ENCODE measurements at places on chromosomes 3 and 15.
A peak's percentile ranks its signal among the peaks of the same experiment; 100 is the strongest.

GRCh38 chr3:71485896-71486295 is 97.6 kb downstream of the FOXP1 start:
- DNase-seq, result no peak

- no peak for DNase-seq
Measured at GRCh38 chr3:119240101-119240590, 532 bp downstream of the B4GALT4 start.

DNA sequence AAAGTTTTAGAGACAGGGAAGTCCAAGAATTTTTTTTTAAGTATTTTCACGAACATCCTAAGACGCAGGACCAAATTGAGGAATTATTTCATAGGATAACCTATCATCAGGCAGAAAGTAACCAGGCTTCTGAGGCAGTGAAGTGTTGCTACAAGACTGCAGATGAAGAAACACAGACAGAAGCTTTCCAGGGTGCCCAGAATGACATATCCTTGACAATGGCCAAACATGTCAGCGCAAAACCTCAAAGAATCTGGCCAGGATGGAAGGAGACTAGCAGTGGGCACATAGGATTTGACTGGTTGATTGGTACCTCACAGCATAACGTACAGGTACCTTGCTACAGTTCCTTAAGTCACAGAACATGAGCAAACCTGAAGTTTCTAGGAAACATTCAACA is 7.5 kb downstream of the ADAMTS9 start:
- no peak for DNase-seq

DNA sequence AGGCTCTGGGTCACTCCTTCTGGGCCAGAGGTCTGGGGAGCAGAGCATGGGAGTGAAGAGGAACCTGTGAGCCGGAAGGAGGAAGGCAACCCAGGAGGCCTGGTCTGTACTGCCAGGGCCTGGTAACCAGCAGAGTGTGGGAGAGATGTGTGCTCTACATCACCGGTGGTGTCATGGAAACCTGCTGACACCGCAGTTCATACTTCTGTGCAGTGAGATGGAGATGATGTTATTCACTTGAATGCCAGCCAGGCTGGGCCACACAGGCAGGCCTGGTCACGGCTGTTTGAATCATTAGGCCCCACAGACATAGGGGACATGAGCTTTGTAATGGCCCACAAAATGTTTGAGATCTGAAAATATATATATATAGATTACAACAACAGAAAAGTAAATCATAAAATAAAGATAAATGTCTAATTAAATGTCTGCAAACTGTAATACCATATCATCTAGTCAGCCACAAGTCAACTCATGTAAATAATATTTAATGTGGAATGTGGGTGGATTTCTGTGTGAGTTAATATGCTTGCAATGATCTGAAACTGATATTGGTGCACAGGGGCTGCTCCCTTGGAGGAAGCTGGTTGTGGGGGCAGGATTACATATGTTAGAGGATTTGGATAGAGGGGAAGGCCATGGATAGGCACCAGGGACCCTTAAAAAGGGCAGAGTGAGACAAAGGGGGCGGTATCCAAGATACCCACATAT is 108.5 kb upstream of the PFN2 start:
- no peak for DNase-seq

DNA sequence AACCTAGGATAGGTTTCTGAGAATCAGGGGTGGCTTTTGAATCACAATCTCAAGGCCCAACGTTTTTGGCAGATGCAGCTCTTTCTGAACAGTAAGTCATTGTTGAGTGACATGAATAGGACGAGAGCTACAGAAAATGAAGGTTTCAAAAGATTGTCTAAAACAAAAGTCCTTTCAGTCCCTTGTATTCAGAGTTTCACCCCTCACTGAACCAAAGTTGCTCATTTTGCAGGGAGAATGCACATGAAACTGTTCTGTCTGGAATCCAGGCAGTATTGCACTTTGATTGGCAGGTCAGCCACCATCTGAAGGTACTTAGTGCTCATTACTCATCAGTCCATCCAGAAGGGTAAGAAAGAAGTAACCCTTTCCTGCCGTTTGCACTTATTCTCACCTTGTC is 24.1 kb upstream of the RASGRP1 start:
- DNase-seq, result no peak

- peak; percentile 39 for DNase-seq
Measured at GRCh38 chr3:138941259-138941885, 5.6 kb downstream of the FOXL2 start.

DNA sequence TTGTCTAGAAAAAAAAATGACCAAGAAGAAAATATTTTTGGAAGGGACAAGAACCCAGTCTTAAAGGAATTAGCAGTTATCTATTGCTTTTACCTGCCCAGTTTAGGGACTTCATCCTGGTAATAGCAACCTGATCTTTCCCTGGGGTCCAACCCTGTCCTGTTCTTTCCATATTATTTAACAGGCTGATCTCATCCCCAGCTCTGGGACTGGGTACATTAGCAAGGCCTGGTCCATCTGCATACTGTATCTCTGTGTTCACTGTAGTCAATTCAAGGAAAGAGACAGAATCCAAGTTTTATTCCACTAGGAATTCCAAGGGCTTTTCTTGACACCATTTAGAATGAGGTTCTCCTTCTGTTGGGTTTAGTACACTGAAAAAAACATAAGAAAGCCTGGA is 191.7 kb upstream of the GADL1 start:
- DNase-seq, result no peak

GRCh38 chr15:76340198-76340802 is 3.7 kb downstream of the ISL2 start:
- peak; percentile 36 for DNase-seq

DNA sequence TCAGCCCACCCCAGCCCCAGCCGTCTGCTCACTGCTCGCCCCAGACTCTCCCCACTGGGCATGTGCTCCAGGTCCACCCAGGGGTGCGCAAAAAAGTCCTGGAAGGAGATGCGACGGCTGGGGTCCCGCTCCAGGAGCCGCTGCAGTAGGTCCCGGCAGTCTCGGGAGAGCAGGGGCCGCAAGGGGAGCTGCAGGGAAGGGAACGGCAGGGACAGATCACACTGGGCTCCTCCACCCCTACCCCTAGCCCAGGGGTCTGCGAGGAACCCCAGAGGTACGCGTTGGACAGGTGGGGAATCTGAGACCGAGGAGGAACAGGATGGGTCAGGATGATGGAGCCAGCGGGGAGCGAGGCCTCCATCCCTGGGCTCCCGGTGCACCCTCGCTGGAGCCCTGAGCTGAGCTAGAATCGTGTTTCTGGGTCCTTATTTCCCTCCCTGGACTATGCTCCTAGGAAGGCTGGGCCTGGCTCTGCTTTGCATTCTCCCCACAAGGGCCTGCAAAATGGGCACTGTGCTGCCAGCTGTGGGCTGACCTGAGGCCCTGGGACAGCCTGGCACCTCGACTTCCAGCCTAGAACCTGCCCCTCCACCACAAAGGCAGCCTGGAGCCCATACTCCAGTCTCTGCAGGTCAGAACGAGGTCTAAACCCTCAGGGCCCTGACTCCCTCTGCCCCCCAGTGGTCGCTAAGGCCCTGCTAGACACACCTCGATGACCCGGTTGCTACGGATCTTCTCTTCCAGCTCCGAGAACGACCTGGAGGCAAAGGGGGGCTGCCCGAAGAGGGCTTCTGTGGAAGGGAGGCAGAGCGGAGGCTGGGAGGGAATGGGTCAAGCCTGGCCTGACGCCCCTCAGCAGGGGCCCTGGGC is 3.2 kb downstream of the ULK3 start:
- no peak for DNase-seq

DNA sequence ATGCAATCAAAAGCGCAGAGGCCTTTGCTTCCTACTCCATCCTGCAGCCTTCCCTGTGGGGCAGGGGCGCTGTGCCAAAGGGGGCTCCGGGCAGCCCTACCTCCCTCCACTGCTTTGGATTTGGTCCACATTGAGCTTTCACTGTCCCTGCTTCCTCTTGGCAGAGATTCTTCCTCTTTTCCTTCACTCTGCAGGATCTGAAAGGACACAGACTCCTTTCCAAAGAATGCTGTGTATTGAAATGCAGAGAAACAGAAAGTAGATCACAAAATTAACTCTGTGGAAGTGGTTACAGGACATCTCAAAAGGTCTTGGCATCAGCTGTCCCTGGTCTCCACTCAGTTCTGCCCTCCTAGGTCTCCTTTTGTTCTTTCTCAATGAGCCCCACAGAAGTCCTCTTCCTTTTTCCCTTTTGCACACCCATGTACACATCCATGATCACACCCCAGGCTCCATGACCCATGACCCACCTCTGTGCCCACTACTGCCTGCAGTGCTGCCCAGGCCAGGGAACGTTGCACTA is 64.1 kb downstream of the CCR1 start:
- peak; percentile 53 for DNase-seq

GRCh38 chr3:21718161-21718765 is 32.7 kb downstream of the ZNF385D start:
- no peak for DNase-seq

- no peak for DNase-seq
Measured at GRCh38 chr3:126983653-126984390, 907 bp downstream of the PLXNA1 start.

GRCh38 chr3:52196977-52197376 is 983 bp upstream of the ALAS1 start:
- DNase-seq, result no peak

- DNase-seq, result no peak
Measured at GRCh38 chr15:85564686-85565085, 184.3 kb downstream of the AKAP13 start.

DNA sequence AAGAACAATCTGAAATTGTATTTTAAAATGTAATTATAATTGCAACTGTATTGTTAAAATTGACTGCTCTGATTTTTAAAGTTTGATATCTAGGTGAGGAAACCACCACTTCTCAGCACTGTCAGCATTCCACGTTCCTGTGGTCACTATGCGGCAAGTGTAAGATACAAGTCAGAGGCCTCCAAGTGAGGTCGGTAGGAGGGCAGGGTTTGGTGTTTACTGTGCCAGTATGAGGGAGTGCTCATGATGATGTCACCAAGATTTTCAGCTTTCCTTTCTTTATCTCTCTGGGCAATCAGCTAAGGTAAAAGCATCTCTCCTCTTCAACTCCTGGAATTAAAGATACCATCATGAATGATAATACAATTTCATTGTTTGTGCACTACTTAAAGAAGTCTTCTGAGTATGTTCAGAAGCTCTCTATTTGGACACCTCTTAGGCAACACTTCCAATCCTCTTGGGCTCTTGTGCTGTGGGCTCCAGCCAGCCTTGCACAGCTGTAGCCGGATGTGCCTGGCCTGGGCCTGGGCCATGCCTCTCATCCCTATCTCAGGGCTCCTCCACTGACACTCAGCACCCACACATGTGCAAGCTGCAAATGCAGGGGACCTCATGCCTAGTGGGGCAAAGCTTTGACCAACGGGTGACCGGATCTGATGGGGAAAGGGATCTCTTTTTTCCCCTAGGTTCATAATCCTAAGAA is 42.9 kb downstream of the CCR3 start:
- DNase-seq, result no peak

GRCh38 chr15:56824175-56824574 is 90.9 kb upstream of the ZNF280D start:
- no peak for DNase-seq

GRCh38 chr3:63964681-63965485 is 52.7 kb upstream of the SCAANT1 start:
- DNase-seq, result no peak

GRCh38 chr15:47412136-47412535 is 305.2 kb upstream of the SEMA6D start:
- DNase-seq, result no peak

- no peak for DNase-seq
Measured at GRCh38 chr3:39754549-39754948, 54.9 kb upstream of the MYRIP start.

- no peak for DNase-seq
Measured at GRCh38 chr15:101063891-101064794, 145.0 kb downstream of the LRRK1 start.

- DNase-seq, result no peak
Measured at GRCh38 chr3:58560771-58561311, 16.4 kb downstream of the FAM107A start.
